ENCODE measurements at places on chromosomes 7 and 10.

DNA sequence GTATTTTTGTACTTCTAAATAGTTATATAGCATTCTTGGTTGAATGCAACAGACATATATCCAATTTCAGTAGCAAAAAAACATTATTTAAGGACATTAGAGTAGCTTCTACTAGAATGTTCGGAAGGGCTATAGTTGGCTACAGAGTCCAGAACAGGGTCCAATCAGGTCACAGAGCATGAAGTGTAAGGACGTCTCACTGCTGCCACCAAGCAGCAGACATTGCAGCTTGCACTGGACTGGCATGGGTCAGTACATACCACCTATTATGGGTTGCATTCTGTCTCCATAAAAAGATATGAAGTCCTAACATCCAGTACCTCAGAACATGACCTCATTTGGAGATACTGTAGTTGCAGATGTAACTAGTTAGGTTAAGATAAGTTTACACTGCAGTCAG is 87.3 kb downstream of the LHFPL3 start:
- DNase-seq = peak; percentile 1

DNA sequence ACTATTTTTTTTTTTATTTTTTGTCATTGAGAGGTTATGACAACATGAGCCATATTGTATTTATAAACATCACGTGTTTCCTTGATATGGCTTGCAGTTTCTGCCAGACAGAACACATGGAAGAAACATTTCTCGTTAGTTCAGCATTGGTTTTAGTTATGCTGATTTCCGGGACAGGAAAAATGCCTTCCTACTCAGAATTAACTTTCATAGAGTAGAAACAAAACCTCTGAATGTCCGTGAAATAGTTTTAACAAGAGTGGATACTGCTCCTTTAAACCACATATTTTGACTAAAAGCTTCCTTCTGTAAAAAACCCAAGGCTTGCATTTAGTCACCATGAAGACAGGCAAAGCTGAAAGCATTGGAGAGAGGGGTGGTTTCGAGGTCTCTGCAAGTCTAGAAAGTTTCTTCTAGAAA is 240.4 kb downstream of the KIAA1217 start:
- no peak for DNase-seq

DNA sequence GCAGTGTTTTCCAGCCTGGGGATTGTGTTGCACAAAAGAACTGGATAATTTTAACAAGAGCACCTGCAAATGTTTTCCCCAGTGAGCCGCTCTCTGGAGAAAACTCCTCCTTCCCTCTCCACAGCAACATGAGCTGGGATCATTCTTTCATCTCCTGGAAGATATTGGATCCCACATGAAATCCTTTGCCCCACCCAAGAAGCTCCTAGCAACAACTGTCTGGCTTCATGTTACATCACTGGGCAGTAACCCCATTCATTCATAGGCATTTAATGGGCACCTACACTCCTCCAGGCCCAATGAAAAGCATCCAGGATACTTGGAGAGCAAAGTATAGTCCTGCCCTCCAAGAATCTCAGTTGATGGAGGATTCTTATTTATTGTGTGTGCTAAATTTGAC is 27.2 kb downstream of the LSM5 start:
- DNase-seq = no peak

GRCh38 chr10:84214612-84215235 is 10.6 kb downstream of the LRIT2 start:
- DNase-seq = peak; percentile 65

- no peak for DNase-seq
Measured at GRCh38 chr7:10034843-10035556, 938.7 kb upstream of the PHF14 start.

DNA sequence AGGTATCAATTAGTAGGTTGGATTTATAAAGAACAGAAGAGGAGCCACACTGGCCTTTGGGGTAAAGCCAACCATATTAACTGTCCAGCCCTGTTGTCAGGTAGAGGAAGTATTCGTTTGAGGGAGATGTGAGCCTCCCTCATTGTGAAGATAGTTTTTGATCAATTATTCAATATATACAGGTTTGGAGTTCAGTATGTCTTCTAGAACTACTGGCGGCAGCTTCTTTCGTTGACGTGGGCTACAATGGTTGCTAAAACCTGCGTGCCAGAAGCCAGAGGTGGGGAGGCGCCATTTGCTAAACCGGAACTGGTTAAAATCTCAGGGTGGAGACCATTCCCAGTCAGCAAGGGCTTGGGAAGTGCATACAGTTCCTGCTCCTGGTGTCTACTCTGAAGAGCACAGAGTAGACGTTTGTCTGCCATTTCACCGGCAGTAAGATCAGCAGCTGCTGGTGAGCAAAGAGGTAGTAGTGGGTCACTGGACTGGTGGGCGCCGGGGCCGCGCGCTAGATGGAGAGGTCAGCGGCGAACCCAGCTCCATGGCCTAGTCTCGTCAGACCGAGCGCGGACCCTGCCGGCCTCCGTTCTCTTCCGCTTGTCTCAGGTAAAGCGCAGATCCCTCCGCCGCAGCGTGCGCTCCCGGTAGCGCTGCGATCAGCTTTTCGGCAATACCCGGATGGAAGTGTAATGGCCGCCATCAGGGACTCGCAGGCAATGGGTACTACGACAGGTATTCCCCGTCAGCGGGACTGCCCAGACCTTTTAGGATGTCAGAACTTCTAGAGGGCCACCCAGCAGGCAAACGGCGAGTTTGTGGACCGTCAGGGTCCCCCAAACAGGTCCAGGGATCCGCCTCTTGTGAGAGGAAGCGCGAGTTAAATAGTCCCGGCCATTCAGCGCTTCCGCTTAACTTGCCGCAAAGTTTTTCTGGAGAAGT is at the start of gene ZNF518A:
Gene ZNF518A, plus strand, starts transcription at position 911 of the 939 bp plus-strand sequence. CDS start 26,026 bp downstream, outside the sequence.
- peak; percentile 97 for DNase-seq

DNA sequence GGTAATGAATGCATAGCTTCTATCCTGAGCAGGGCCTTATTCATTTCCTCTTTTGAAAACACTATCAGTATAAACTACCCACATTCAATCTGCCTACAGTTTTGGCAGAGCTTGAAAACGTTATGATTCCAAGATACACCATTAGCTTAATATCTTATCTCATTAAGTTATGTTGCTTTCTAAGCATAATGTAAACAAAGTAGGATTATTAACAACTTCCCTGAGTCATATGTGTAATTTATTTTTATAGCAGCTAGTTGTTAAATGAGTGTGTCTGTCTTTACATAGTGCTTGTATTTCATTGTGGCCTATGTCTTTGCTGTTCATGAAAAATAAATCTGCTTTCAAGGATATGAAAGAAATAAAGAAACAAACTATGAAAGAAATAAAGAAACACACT is 106.2 kb upstream of the DLX6 start:
- no peak for DNase-seq

- no peak for DNase-seq
Measured at GRCh38 chr7:348480-348844, 58.5 kb downstream of the FOXL3 start.

- no peak for DNase-seq
Measured at GRCh38 chr10:672203-672602, 17.3 kb downstream of the DIP2C start.

DNA sequence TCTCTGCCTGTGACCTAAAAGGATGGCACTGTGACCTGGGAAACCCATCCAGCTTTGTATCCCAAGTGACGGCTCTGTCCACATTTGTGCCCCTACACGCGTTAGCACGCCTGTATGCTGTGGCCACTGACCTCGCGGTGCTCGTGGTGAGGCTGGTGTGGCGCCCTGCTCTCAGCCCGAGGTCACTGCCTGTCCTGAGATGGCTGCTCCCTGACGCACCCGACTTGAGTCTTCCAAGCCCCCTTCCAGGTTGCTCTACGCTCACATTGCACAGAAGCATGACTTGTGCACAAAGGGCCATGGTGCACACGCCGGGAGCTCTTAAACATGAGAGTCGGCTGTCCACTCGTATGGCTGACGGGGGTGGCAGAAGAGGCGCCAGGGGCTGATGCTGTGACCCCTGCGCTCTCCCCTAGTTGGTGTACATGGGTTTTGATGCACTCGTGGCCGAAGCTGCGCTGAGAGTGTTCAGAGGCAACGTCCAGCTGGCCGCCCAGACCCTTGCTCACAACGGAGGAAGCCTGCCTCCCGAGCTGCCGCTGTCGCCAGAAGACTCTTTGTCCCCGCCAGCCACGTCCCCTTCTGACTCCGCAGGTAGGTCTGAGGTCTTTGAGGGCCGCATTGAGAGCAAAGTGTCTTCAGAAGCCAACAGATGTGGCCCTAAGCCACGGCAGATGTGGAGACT is 33.5 kb downstream of the WDR86 start:
- no peak for DNase-seq

DNA sequence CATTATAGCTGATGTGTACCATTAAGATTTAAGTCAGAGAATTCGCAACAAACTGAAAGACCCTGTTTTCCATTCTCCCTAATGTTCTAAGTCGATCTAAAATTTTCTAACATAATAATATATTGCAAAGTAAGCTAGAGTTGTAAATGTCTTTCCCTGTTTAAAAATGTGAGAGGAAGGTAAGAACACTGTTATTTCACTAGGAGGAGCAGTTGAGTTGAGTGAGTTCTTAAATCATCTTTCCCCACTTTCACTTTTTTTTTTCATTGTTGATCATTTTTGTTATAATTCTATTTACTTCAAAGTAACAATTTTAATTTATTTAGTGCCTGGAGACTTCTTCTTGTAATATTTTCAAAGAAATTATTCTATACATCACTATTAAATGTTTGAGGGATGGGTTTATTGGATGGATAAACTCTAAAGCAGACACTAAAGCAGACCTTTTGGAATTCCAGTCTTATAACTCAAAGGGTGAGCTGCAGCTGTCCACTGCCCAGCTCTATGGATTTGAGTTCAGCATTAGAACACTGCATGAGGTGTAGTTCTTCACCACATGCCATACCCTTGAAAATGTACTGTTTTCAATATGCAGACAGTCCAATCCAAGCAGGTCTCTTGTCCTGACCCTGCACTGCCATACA is 181.3 kb upstream of the FZD1 start:
- DNase-seq = peak; percentile 56

GRCh38 chr10:106439366-106439765 is 725.1 kb downstream of the SORCS1 start:
- DNase-seq = no peak

DNA sequence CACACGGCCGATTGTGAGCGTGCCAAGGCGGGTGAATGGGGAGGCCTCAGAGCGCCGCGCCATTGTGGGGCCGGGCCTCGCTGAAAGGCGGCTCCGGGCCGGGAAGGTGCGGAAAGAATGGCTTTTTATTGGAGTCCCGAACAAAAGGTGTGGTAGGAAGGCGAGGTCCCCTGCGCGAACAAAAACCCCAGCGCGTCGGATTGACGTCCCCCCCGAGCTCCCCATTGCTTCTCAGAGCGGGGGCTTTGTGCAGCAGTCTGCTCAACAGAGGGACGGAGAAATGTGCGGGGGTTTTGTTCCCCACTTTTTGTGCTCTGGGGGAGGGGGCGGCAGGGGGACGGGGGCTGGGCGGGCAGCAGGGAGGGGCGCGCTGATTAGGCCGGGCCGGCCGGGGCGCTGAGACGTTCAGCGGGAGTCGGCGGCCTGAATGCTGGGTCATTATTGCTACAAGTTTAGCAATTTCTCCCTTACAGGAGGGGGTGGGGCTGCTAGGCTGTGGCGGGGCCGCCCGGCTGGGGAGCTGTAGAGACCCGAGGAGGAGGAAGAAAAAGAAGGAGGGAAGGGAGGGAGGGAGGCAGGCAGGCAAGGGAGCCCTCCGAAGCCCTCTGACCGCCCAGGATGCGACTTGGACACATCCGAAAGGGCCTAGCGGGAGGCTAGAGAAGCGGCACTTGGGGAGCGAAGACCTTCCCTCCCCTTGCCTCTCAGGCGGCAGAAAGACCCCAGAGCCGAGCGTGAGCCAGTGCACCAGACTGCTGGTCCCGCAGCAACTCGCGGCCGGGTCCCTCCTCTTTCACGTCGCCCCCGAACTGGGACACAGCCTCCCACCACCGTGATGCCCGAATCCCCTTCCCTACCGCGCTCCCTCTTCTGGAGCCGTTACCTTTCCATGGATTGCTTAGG is 4.6 kb downstream of the NKX2-3 start:
- peak; percentile 55 for DNase-seq

- DNase-seq = no peak
Measured at GRCh38 chr7:74418538-74418937, 35.2 kb upstream of the GTF2IRD1 start.

DNA sequence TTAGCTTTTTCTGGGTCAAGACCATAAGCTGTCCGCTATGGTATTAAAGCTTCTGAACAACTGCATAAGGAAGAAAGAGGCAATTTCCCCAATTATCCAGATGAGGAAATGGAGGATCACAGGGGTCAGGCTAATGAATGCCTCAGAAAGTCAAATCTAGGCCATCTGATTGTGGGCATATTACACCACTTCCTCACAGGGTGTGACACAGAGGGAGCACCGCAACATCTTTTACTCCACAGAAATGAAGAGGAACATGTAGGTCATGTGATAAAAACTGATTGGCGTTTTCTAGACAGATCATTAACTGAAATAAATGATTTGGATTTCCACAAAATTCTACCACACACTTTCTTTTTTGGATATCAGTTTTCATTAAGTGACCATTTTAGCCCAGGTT is 384.4 kb downstream of the PARD3 start:
- DNase-seq = peak; percentile 19

- no peak for DNase-seq
Measured at GRCh38 chr7:135375908-135376699, 133.8 kb downstream of the CNOT4 start.

- no peak for DNase-seq
Measured at GRCh38 chr10:13072339-13072738, 27.6 kb upstream of the OPTN start.

DNA sequence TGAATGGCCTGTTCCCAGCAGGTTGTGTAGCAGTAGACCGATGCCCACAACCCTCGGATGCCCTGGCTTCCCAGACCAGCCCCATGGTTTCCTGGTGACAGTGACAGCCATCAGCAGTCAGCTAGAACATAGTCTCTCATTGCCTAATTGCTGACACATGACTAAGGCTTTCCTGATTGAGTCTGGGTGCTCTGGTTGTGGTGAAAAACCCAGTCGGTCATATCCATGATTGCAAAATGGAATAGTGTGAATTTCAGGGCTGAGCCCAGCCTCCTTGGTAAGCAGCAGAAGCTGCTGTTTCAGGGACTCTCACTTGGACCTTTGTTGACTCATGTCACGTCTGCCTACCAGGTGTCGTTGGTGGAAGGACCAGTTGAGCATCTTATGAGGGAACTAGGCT is 36.6 kb downstream of the POR start:
- DNase-seq = peak; percentile 60

- DNase-seq = peak; percentile 93
Measured at GRCh38 chr10:110149259-110149658, 58.1 kb upstream of the MXI1 start.

DNA sequence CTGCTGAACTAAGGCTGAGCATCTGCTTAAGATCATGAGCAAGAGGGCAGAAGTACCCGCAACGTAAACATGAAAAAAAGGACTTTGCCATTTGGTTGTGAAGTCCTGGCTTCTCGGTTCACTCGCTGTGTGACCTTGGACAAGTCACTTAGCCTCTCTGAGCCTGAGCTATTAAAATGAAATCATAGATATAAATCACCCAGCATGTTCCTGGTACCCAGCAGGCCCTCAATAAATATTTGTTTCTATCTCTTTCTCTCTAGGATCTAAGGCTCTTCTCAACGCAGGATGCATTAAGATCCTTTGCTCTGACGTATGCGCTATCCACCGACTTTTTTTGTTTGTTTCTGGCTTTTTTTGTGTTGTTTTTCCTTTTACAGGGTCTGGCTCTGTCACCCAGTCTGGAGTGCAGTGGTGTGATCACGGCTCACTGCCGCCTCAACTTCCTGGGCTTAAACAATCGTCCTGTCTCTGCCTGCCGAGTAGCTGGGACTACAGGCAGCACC is 6.7 kb downstream of the HIP1 start:
- DNase-seq = no peak

- no peak for DNase-seq
Measured at GRCh38 chr7:70347463-70348254, 749.4 kb downstream of the AUTS2 start.

GRCh38 chr7:111864291-111864976 is 302.1 kb upstream of the IMMP2L start:
- no peak for DNase-seq
